ENCODE measurements at places on chromosomes 3 and 15. TPM values are rescaled to one million over a fixed set of nuclear protein-coding genes. Genes with fewer than 3 reads are reported as not detected.

CACNA2D3 gene
- 2.0 TPM for total RNA-seq

SYNPR gene
- not detected for total RNA-seq

RNF7 gene
- 73.6 TPM for total RNA-seq

CPLX3 gene
- not detected for total RNA-seq

P2RY14 gene
- 1.4 TPM for total RNA-seq

GOLGA8T gene
- not detected for total RNA-seq

STAC gene
- 2.7 TPM for total RNA-seq

PSMD6 gene
- total RNA-seq = 53.3 TPM

EBLN2 gene
- total RNA-seq = 4.0 TPM

WDR73 gene
- total RNA-seq = 18.0 TPM

MYD88 gene
- total RNA-seq = 24.7 TPM

ERICH6 gene
- total RNA-seq = not detected

CHRNB4 gene
- total RNA-seq = not detected

DAZL gene
- not detected for total RNA-seq

CLEC3B gene
- total RNA-seq = 136 TPM

HRG gene
- not detected for total RNA-seq

CCDC54 gene
- not detected for total RNA-seq
